ENCODE measurements at places on chromosomes 11 and 22.
A peak's percentile ranks its signal among the peaks of the same experiment; 100 is the strongest.

DNA sequence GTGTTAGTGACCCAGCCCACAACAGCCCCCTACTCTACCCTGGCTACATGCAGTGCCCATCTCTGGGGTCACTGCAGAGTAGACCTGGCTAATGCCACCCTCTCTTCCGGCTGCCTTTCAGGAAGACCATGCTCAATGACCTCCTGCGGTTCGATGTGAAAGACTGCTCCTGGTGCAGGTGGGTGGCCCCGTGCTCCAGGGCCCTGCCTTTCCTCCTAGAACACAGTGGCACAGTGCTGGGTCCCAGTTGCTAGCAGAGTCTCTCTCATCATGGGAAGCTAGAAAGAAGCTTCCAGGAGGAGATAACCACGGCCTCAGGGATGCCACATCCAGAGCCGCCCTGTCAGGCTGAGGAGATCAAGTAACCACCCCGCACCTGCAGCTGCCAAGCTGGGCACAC is 3.6 kb downstream of the LZTR1 start:
- no peak for DNase-seq

DNA sequence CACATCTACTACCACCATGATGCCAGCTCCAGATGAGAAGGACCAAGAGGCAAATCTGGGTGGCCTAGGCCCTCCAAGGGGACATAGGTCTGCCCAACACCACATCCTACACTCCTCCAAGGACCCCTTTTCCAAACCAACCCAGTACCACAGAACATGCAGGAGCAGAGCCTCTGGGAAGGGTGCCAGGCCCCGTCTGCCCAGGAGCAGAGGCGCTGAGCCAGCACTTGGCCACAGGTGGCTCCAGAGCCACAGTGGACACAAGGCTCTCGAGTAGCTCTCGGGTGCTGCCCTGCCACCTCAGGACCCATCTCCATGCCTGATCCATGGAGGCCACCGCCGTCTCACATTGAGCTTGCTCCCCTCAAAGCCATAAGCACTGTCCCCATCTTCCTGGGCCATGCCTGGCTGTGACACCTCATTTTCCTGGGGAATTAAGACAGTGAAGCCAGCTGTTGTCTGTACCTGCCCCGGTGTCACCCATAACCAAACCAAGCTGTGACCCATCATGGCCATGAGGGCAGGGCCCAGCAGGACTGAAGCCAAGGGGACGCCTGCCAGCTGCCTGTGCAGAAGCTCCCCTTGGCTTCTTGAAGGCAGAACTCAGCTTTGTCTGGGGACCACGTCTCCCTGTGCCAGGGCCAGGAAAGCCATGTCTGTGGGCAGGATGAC is 7.4 kb downstream of the MOB2 start:
- DNase-seq: no peak

DNA sequence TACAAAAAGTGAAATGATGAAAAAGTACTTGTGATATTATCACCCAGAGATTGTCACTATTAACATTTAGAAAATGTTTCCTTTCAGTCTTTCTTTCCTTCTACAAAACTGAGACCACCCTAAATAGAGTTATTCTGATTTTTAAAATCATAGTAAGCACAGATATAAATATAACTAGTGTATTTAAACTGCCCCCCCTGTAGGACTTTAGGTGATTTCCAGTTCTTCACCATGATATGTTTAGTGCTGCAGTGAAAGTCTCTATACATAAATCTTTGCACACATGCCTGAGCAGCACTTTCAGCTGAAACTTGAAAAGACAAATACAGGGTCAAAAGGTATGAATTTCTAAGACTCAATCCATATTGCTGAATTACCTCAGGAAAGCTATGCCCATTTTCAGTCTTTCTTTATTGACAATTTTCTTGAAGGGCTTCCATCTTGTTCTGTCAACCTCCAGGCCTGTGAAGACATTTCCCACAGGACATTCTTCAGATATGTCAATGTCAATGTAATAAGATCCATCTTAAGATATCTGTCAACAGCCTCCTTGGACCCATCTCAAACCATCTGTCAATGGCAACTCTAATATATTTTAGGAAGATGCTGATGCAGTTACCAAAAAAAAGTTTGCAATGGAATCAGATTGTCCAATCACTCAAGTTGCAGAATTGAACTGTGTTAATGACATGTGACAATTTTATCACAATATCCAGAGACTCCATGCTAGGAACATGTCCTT is 30.8 kb upstream of the LDLRAD3 start:
- DNase-seq: no peak

- DNase-seq: no peak
Measured at GRCh38 chr11:101516546-101516945, 67.3 kb downstream of the TRPC6 start.

GRCh38 chr11:19276859-19277808 is 36.4 kb upstream of the E2F8 start:
- no peak for DNase-seq

- DNase-seq: no peak
Measured at GRCh38 chr11:116882386-116882785, 45.0 kb upstream of the APOA1 start.

GRCh38 chr11:15670520-15671070 is 555.9 kb downstream of the INSC start:
- DNase-seq: no peak

- DNase-seq: no peak
Measured at GRCh38 chr11:25211635-25212254, 714.9 kb downstream of the LUZP2 start.

DNA sequence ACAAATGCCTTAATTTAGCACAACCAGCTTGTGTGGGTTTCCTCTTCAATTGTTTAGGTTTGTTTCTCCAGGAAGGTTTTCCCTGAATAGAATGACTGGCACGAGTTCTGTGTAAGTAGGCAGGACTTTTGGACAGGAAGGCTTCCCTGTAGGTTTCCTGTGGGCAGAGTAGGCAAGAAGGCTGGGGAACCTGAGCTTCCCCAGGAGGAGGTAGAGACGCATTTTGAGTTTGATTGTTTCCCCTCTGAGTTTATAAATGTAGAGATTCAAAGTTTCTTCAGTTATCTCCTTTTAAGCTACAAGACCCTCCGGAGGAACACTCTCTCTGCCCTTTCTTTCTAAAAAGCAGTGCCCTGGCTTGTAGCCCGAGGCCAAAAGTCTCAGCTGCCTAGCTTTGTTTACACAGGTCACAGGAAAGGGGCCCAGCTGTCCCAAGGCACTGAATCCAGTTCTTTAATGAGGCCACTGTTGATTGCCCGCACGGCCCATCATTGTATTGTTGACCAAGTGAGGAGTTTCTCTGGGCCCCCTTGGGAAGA is 66.6 kb upstream of the RDX start:
- no peak for DNase-seq

DNA sequence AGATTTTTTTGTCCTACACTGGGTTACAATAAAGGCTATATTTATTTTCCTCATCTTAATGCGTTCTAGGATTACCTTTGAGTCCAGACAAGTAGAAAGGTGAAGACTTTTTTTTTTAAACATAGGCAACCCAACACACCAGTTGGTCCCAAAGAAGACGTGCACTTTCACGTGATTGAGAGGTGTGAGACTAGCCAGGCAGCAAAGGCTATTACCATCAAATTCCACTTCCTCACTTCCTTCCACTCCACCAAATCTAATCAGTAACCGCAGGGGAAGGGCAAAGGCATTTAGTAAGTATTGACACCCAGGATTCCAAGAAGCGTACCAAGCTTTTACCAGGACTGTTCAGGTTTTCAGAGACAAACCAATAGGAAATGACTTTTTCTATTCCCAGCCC is 109.3 kb downstream of the APIP start:
- no peak for DNase-seq

- DNase-seq: no peak
Measured at GRCh38 chr11:126202646-126203359, 8.6 kb downstream of the RPUSD4 start.

DNA sequence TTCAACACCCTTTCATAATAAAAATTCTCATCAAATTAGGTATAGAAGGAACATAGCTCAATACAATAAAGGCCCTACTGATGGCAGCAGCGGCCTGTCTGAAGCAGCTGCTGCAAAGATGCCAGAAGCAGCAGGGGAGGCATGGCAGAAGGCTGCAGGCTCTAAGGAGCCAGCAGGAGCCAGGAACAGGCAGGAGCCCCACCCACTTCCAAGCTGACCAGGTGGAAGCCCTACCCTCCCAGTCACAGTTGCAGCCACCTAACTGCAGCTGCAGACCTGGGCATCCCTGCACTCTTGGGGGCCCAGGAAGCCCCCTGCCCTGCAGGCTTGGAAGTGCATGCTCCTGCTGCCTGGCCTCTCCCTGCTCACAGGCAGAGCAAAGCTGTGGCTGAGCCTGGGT is 18.2 kb upstream of the OR6A2 start:
- no peak for DNase-seq

DNA sequence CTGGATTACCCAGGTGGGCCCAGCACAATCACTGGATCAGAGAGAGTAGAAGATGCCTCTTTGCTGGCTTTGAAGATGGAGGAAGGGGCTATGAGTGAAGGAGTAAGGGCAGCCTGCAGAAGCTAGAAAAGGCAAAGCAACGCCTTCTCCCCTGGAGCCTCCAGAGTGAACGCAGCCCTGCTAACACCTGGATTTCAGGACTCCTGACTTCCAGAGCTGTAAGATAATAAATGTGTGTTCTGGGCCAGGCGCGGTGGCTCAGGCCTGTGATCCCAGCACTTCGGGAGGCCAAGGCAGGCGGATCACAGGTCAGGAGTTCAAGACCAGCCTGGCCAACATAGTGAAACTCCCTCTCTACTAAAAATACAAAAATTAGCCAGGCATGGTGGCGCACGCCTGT is 102.4 kb downstream of the MORC2 start:
- DNase-seq: peak; percentile 35

DNA sequence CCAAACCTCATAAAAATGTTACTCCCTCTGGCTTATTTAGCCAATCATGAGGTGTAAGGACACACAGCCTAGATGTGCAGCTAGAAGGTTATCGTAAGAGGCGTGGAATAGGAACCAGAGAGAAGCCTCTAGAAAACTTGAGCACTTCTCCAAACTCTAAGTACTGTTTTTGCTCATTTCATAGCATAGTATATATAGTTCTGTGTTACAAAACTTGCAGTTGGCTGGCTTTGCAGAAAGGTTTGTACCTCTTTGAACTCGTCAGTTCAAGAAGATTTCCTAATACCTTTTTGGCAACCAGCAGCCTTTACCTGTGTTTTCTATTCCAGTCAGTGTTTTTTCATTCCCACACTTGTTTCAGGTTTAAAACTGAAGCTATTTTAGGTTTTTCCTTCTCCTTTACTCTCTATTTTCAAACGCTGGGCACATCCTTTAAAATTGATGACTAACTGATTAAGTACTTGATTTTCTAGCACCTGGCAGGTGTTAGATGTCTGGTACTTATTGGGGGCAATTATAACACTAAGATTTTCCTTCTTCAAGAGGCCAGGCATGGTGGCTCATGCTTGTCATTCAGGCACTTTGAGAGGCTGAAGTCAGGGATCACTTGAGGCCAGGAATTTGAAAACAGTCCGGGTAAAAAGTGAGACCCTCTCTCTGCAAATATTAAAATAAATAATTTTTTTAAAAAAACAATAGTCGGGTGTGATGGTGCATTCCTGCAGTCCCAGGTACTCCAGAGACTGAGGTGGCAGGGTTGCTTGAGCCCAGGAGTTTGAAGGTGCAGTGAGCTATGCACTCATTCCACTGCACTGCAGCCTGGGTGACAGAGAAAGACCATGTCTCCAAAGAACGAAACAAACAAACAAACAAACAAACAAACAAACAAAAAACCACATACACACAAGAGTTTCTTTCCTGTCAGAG is 125.2 kb downstream of the LRRC4C start:
- no peak for DNase-seq

- DNase-seq: no peak
Measured at GRCh38 chr11:69703768-69704507, at the start of gene FGF19. Gene FGF19 (minus strand): TSS chr11:69704022. CDS start chr11:69703876, 146 bp downstream.

GRCh38 chr11:121520243-121521144 is 67.7 kb upstream of the SORL1-AS1 start:
- no peak for DNase-seq
